ENCODE measurements at places on chromosomes 7 and 10.

DNA sequence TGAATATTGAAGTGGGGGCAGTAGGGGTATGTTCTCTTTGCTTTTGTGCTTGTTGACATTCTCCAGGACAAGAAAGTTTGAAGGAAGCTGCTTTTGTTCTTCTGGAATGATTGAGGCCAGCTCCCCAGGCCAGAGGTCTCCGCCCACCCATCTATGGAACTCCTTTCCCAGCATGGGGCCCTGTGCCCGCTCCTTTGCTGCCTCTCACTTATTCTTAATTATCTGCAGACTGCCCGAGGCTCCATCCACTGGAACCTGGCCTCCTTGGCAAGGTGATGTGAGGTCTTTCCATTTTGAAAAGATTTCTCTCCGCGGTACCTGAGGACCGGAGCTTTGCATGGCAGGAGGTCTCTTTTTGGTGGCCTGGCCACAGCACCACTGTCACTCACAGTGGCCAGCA is 39.3 kb upstream of the MKI67 start:
- peaks cover 5% of the 10 kb centered on the region for H3K4me1 ChIP-seq
- no peak overlapping the region for H3K4me3 ChIP-seq
- no peak for DNase-seq
- no peak overlapping the region for H3K27ac ChIP-seq
- H3K36me3 ChIP-seq: no peaks in the 10 kb centered on the region
- H3K27me3 ChIP-seq: peaks cover 33% of the 10 kb centered on the region

DNA sequence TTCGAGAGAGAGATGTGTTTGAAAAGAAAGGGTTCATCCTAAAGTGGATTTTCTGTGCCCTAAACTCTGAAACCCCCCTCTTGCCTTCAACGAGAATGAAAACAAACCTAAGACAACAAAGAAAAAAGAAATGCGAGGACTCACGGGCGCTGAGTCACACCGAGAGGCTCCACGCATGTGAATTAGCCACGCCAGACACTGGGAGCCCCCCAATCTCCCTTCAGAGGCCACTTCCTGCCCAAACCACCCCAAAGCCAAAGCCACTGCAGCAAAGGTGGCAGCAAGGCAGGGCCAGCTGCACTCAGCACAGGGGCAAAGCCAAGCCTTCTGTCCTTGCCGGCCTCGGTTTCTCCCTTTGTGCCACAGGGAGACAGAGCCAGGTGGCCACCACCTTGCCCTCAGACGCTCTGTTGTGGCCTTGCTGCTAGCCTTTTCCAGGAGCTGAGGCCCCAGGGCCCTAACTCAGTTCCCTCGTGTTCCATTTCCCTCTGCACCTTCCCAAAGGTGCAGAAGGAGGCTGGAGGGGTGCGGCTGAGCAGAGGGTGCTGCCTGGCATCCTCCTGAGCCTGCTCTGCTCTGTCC is 93.3 kb downstream of the FAM53B start:
- peak; percentile 84 for DNase-seq
- H3K27ac ChIP-seq: peak overlapping the region; percentile 99
- peak overlapping the region; percentile 73 for H3K4me3 ChIP-seq

DNA sequence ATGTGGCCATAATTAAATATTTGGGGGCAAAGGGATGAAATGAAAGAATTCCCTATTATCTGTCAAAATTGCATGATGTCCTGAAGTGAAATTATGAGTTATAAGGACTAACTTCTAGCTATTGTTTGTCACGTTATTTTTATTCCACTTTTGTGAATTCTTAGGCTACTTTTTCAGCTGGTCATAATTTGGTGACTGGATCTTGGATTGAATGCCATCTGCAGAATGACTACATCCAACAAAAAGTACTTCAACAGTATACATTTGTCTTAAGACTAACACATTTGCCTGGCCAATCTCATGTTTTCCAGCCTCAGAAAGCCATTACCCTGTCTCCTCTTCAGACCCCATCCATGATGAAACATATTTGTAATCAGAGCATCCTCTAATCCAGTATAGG is 48.1 kb upstream of the WNT16 start:
- no peak for DNase-seq
- peaks cover 48% of the 10 kb centered on the region for H3K27me3 ChIP-seq
- no peaks in the 10 kb centered on the region for H3K36me3 ChIP-seq

- H3K27me3 ChIP-seq: peaks cover 22% of the 10 kb centered on the region
- no peak overlapping the region for H3K27ac ChIP-seq
- no peak for DNase-seq
- peaks cover 1% of the 10 kb centered on the region for H3K36me3 ChIP-seq
Observed at GRCh38 chr10:42989481-42989921, 87.4 kb upstream of the RET start.

DNA sequence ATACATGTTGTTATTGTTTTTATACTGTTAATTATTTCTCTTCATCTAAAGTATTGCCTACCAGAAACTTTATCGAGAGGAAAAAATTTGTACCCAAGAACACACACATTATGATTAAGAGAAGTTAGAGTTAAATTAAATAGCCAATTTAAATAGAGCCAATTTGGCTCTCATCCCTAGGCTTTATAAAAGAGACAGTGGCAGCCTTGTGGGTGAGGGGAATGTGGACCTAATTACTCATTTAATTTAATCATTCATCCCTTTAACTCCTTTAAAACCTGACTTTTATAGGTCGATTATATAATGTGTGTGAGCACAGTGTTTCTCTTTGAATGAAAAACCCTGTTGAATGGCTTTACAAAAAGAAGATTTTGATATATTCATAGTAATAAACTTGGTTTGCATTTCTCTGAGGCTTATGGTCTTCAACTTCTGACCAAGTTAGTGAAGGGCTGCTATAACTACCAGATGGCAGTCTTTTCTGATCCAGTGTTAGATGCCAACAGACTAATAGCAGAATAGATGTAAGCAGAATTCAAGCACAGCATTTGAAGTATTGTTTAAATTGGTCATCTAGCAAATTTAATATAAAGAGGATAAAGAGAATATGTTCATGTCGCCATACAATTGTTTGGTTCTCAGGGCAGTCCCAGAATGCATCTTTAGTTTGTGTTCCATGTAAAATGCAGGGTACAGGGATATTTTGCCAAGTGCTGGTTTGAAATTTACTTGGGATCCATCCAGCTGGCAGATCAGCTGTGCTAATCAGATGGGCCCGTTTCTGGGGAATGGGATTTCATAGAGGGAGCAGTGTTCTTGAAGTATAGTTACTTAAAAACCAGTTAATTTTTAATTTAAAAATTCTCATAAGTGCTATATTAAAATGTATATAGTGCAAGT is 25.3 kb downstream of the ADD3 start:
- no peak overlapping the region for H3K27ac ChIP-seq
- no peaks in the 10 kb centered on the region for H3K27me3 ChIP-seq
- DNase-seq: no peak
- H3K36me3 ChIP-seq: peaks cover 2% of the 10 kb centered on the region
- peaks cover 54% of the 10 kb centered on the region for H3K4me1 ChIP-seq
- H3K4me3 ChIP-seq: no peak overlapping the region

DNA sequence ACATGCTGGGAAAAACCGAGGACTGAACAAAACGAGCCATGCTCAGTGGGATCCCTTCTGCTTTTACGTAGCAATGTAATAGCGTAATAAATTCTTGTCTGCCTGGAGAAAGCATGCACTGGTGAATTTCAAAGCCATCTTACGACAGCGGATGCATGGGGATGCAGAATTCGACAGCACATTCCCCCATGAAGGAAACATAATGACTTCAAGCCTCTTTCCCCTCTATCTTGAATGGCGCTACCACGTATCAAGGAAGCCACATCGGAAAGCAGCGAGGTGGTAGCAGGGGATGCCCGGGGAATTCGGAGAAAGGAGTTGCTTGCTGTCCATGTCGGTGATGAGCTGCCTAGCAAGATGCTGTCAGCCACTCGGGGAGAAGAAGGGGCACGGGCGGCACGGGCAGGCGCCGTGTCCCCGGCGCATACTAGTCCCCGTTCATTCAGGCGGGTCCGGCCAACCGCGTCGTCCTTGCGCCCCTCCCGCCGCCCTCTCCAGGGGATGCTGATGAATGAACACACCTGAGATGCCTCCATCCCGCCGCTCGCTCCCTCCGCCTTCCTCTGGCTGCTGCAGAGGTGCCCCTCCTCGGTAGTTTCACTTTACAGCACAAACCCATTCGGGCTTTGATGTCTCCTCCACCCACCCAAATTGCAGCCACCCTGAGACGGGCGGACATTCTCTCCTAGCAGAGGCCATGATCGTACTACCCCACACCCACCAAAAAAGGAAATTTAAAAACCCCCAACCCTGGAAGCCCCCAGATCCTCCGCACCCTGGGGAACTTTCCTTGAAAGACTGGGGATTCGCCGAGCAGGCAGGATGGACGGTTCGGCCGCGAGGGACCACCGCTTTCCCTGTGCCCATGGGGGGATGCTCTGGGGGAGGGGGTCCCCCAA is 644 bp downstream of the SORBS1 start:
- peaks cover 15% of the 10 kb centered on the region for H3K4me1 ChIP-seq
- peak; percentile 19 for DNase-seq
- peaks cover 18% of the 10 kb centered on the region for H3K27me3 ChIP-seq
- peaks cover 6% of the 10 kb centered on the region for H3K36me3 ChIP-seq
- peak overlapping the region; percentile 78 for H3K27ac ChIP-seq

- peaks cover 83% of the 10 kb centered on the region for H3K27me3 ChIP-seq
- no peak overlapping the region for H3K27ac ChIP-seq
- H3K36me3 ChIP-seq: peaks cover 3% of the 10 kb centered on the region
- no peaks in the 10 kb centered on the region for H3K4me1 ChIP-seq
- H3K4me3 ChIP-seq: no peak overlapping the region
Observed at GRCh38 chr10:23516530-23516929, 77.7 kb downstream of the OTUD1 start.

- no peaks in the 10 kb centered on the region for H3K4me1 ChIP-seq
- no peaks in the 10 kb centered on the region for H3K36me3 ChIP-seq
- DNase-seq: no peak
- H3K27ac ChIP-seq: no peak overlapping the region
- peaks cover 18% of the 10 kb centered on the region for H3K27me3 ChIP-seq
Observed at GRCh38 chr7:136874393-136875032, 6.1 kb downstream of the CHRM2 start.

GRCh38 chr7:11875635-11876034 is 43.6 kb upstream of the THSD7A start:
- no peaks in the 10 kb centered on the region for H3K4me1 ChIP-seq
- no peaks in the 10 kb centered on the region for H3K36me3 ChIP-seq
- H3K27me3 ChIP-seq: no peaks in the 10 kb centered on the region
- no peak overlapping the region for H3K27ac ChIP-seq
- no peak overlapping the region for H3K4me3 ChIP-seq

- peaks cover 26% of the 10 kb centered on the region for H3K27me3 ChIP-seq
- no peak for DNase-seq
- no peak overlapping the region for H3K4me3 ChIP-seq
- no peaks in the 10 kb centered on the region for H3K4me1 ChIP-seq
- H3K36me3 ChIP-seq: no peaks in the 10 kb centered on the region
- H3K27ac ChIP-seq: no peak overlapping the region
Observed at GRCh38 chr7:93390660-93391059, 158.5 kb downstream of the VPS50 start.

DNA sequence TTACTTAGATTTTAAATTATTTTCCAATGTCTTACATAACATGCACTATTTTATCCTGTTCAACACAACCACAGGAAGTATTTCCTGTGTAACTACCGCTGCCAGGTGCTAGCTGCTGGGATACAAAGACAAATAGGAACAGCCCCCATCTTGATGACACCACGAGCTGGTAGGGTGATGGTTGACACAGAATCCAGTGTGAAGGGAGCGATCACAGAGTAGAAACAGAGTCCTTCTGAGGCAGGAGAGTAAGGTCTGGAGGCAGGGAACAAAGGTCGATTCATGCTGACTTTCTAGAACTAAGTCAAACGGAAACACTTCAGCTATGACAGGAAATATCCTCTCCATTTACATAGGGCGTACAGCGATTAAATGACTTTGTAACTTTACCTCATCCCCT is 232.3 kb downstream of the ADAM12 start:
- no peak overlapping the region for H3K27ac ChIP-seq
- H3K4me1 ChIP-seq: no peaks in the 10 kb centered on the region
- H3K36me3 ChIP-seq: no peaks in the 10 kb centered on the region
- H3K4me3 ChIP-seq: no peak overlapping the region

- no peaks in the 10 kb centered on the region for H3K36me3 ChIP-seq
- H3K4me1 ChIP-seq: no peaks in the 10 kb centered on the region
- H3K27me3 ChIP-seq: no peaks in the 10 kb centered on the region
- H3K4me3 ChIP-seq: no peak overlapping the region
- H3K27ac ChIP-seq: no peak overlapping the region
Observed at GRCh38 chr7:20440472-20441105, 109.9 kb downstream of the ITGB8 start.

DNA sequence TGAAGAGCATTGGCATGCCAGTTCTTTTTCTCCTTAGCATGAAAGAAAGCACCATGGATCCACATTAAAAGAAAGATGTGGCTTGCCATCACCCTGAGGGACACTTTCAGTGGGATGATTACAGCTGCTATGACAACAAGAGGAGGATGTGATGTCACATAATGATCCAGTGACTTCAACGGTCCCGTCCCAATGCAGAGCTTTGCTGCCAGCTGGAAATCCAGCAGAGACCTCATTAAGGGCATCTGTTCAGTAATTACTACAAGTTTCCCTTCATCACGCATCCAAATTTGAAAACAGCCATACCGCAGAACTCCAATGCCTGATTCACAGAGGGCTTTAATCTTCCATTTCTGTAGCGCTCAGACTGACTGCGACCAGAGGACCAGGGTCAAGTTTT is 206.6 kb downstream of the LSM5 start:
- no peaks in the 10 kb centered on the region for H3K36me3 ChIP-seq
- H3K27ac ChIP-seq: no peak overlapping the region
- DNase-seq: no peak

- H3K4me3 ChIP-seq: no peak overlapping the region
- no peaks in the 10 kb centered on the region for H3K27me3 ChIP-seq
- H3K27ac ChIP-seq: no peak overlapping the region
- H3K36me3 ChIP-seq: peaks cover 7% of the 10 kb centered on the region
Observed at GRCh38 chr7:96665689-96666088, 44.0 kb downstream of the SEM1 start.

- DNase-seq: no peak
- no peak overlapping the region for H3K27ac ChIP-seq
- no peak overlapping the region for H3K4me3 ChIP-seq
- peaks cover 33% of the 10 kb centered on the region for H3K36me3 ChIP-seq
- no peaks in the 10 kb centered on the region for H3K4me1 ChIP-seq
Observed at GRCh38 chr7:1546274-1546908, 9.6 kb downstream of the TMEM184A start.

GRCh38 chr7:35038354-35038753 is 1.1 kb upstream of the DPY19L1 start:
- H3K27ac ChIP-seq: peak overlapping the region; percentile 80
- peaks cover 31% of the 10 kb centered on the region for H3K4me1 ChIP-seq
- peaks cover 5% of the 10 kb centered on the region for H3K36me3 ChIP-seq

DNA sequence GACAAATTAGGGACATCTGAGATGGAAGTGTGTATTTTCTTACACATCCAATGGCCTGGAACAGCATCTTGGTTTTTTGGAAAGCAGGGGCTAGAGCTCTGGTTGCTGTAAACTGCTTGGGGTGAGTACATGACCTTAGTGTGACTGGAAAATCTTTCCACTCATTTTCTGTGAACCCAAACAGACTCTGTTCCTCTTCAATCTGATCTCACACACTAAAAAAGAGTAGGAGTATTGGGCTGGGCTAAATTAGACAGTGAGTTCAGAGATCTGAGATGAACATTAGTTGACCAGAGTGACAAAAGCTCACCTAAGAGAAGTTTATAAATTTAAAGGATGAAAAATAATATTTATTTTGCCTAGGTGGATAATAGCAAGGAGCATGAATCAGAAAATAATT is 59.2 kb downstream of the OR13A1 start:
- no peaks in the 10 kb centered on the region for H3K36me3 ChIP-seq
- no peak for DNase-seq
- H3K4me1 ChIP-seq: no peaks in the 10 kb centered on the region
- H3K27me3 ChIP-seq: peaks cover 15% of the 10 kb centered on the region
- H3K4me3 ChIP-seq: no peak overlapping the region

- H3K27ac ChIP-seq: no peak overlapping the region
- no peak overlapping the region for H3K4me3 ChIP-seq
- no peaks in the 10 kb centered on the region for H3K4me1 ChIP-seq
- H3K27me3 ChIP-seq: no peaks in the 10 kb centered on the region
- no peak for DNase-seq
Observed at GRCh38 chr7:153698046-153698445, 354.2 kb upstream of the DPP6 start.
